ENCODE measurements at places on chromosomes 11 and 22.

- no peak for DNase-seq
Observed at GRCh38 chr11:5265832-5266231, 3.9 kb downstream of the HBE1 start.

DNA sequence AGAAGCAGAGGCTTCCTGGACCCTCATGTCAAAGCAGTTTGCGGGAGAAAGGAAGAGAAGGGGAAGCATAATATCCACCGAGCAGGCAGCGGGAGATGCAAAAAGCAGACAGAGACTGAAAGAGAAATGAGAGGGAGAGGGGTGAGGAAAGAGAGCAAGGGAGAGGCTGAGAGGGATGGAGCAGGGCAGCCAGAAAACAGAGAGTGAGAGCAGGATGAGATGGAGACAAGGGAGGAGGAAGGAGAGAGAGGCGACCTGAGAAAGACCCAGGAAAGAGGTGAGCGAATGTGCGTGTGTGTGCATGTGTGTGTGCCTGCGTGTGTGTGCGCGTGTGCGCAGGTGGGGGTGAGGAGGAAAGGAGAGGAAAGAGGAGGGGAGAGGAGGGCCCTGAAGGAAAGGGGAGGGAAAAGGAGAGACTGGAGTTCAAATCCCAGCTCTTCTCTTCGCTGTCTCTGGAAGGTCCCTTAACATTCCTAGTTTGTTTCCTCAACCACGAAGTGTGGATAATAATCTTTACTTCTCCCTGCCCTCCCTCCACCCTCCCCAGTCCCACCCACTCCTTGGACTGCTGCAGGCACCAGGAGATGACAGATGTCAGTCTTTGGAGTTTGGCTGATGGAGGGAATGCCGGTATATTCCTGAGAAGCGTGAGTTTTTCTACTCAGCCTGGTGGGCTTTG, 67.9 kb downstream of the ISX start:
- DNase-seq, result no peak

DNA sequence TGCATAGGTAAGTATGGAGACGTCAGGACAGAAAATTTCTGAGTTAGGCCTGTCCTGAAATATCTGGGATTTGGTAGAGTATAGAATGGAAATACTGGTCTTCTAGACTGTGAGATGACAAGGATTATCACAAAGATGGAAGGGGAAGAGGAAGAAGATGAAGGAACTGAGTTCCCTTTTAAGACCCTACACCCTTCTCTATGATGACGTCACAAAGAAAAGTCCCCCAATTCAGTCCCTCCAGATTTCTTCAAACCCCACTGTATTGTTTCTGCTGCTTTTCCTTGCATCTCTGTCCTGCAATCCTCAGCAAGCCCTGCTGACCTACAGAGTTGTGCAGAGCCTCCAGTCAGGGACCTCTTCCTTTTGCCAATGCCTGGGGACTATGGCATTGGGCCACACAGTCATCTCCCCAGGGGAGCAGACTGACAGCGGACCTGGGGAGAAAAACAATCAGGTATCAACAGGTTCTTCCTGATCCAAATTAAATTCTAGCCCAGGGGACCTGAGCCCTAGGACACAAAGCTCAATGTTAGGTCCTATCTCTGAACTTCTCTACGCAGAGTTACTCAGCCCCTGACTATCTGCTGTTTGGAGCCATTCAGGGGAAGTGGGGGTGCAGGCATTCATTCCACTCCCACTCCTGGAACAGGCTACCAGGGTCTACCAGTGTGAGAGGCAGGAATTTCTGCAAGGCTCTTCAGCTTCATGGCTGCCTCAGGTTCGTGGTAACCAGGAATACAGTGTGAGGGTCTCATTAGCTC, 49.2 kb upstream of the POU2AF1 start:
- no peak for DNase-seq

GRCh38 chr22:38942702-38943101, 14.7 kb upstream of the APOBEC3A start:
- DNase-seq, result no peak

DNA sequence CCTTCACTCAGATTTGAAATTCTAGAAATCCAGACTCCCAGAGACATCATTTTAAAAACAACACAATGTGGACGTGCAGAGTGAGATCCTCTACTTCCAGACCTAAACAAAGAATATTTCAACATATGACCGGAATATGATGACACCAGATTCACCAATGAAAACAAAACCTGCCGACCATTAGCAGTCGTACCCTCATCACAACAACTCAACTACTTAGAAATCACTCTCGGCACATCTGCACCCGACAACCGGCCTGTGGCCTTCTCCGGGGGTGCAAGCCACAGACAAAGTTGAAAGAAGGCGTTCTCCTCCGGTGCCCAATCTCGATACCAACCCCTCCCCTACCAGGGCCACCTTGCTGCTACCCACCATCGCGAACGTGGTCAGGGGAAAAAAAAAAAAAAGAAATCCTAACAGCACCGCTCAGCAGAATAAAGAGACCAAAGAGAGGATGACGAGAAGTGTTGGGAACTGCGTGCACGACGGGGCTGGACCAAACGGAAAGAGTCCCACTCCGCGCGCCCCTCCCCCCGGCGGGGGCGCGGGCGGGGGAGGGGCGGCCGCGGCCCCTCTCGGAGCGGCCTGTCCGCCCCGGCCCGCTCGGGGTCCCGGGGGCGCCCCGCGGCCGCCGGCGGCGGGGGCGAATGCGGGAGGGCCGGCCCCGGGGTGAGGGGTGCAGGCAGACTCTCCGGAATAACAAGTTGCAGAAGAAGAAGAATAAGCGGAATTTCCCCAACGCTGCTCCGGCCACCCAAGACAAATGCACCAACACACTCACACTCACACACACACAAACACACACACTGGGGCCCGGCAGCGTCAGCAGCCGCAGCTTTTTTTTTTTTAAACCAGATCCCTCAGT, 1.7 kb downstream of the PHF21A start:
- DNase-seq, result peak; percentile 37

DNA sequence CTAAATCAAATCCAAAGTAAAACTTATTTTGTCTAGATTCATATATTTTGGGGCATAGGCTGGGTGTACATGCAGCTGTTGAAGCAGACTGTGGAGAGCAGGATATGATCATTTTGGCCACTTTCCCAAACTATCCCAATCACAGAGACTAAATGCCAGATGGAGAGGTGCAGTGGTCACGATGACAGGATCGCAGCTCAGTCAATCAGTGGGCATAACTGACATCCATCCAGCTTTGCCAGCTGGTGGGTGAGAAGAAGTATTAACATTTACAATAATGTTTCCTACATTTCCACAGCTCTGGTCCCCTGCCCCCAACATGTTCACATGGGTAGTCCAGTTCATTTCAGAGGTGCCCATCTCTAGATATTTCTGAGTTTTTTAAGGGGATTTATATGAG, 255.5 kb upstream of the SESN3 start:
- no peak for DNase-seq

- DNase-seq, result no peak
Observed at GRCh38 chr22:41544671-41545476, 604 bp upstream of the POLR3H start.

GRCh38 chr11:61287338-61287977, 7.7 kb downstream of the VWCE start:
- DNase-seq, result no peak

GRCh38 chr11:128251140-128251539, 336.2 kb downstream of the ETS1 start:
- DNase-seq, result no peak

DNA sequence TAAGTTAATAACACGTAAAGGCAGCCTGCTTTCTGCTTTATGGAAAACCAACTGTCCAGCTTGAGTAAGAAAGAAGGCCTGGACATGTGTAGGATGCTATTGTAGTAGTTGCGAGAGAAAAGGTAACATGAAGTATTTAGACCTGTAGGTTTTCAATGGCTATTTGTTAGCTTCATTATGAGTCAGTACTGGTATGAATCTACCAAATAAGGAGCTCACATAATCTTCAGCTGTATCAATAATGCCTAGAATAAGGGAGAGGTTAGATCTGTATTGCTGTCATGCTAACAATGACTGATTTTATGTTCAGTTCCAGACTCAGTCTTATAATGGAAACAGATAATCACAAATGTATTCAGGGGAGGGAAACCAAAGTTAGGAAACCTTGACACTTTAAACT, 550.3 kb downstream of the CNTN5 start:
- DNase-seq, result no peak

GRCh38 chr11:64035576-64035975, at the start of gene FLRT1:
FLRT1 (plus strand) TSS chr11:64035931; CDS start chr11:64116268, 80,337 bp downstream.
- no peak for DNase-seq

GRCh38 chr11:63888170-63889086, 28.5 kb downstream of the RCOR2 start:
- peak; percentile 43 for DNase-seq

GRCh38 chr11:109236188-109236587, 185.8 kb upstream of the C11orf87 start:
- no peak for DNase-seq

GRCh38 chr11:111476956-111477355, 35.2 kb downstream of the BTG4 start:
- DNase-seq, result no peak

DNA sequence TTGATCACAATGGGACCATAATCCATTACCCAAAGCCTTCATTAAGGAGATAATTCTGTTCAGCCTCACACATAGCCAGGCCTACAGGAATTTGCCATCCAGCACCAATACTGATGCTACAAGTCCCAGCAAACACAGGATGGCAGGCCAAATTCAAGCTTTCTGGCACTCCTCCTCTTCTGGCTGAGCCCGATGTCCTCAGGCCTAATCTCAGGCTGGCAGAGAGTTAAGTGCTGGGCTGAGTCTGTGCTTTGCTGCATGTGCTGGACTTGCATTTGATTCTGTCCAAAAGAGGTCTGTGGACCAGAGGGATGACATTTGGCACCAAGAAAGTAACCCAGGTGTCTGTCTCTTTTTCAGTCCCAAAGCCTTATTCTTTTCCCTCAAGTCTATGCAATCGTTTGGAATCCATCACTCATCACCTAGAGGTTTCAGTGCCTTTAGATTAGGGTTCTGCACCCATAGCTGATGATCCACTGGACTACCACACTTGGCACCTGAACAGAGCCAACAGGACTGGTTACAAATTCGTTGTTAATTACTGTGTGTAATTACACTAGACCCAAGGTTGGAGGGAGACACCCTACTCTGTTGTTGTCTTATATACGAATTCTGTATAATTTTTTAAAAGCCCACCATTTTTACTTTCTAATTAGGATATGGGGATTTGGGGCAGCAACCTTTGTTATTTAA, 19.4 kb upstream of the LIN7C start:
- DNase-seq, result no peak

GRCh38 chr11:44096360-44097185, 1.1 kb downstream of the EXT2 start:
- DNase-seq, result no peak

- DNase-seq, result no peak
Observed at GRCh38 chr11:74434528-74434927, 32.8 kb downstream of the KCNE3 start.

DNA sequence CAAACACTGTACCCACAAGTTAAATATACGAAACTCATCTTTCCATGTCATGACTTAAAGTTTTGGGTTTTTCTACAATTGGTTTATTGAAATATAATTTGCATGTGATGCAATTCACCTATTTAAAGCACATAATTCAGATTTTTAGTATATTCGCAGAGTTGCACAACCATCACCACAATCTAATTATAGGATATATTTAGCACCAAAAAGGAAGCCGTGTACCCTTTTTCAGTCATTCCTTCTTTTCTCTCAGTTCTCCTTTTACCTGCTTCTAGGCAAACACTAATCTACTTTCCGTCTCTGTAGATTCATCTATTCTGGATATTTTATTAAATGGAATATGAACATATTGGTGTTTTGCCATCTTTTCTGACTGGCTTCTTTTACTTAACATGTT, 1458.1 kb upstream of the TENM4 start:
- no peak for DNase-seq

DNA sequence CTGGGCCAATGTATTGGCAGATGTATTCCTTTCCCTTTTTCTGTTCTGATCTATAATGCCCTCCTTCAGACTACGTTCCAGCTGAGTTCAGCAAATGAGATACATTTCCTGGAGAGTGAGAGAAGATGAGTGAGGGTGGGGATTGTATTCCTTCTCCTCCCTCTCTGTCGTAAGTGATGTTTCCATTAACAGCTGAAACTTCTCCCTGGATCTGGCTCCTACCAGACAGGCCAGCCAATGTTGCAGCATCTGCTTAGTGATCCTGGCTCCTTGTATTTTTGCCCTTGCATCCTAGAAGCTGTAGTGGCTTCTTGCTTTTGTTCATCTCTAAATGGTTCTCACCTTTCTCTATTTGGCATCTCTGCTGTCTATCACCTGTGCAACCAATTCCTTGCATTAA, 48.2 kb upstream of the MTMR2 start:
- DNase-seq, result no peak

DNA sequence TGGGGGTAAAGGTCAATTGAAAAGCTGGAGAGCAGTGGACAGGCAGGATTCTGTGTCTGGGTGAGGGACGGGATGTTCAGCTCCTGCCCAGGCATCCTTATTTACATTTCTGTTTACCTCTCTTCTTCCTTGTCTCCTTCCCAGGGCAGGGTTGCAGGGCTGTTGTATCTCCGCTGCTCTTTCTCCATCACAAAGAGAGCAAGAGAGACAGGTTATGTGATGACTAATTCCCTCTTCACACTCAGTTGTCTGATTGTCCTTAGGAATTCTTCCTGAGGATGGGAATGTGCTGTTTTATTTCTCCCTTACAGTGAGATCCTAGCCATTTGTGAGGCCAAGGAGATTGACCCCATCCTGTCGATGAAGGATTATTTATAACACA, 104.9 kb downstream of the VPREB1 start:
- no peak for DNase-seq

DNA sequence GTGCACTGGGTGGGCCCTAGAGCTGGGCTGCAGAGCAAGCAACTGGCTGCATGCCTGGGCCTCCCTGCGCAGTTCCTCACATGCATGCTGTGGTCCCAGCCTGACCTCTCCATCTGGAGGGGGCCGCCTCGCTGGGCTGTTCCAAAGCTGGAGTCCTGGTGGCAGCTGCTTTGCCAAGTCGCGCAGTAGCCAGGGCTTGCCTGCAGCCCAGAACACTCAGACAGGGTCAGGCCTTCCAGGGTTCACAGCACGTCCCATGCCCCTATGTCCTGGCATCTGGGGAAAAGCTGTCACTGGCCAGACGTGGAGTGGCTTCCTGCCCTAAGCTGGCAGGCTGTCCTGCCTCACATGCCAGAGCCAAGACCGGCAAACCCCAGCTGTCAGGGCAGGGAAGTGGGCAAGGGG, 16.5 kb upstream of the CDC42EP2 start:
- no peak for DNase-seq

GRCh38 chr11:133521502-133521901, 10.8 kb downstream of the OPCML start:
- DNase-seq, result no peak
